Inflammatory macrophage (primary cell): ENCODE measurements at places on chromosomes 5 and 9.

GRCh38 chr9:2013743-2014475 is 1.2 kb upstream of the SMARCA2 start:
- DNase-seq = peak; percentile 47

DNA sequence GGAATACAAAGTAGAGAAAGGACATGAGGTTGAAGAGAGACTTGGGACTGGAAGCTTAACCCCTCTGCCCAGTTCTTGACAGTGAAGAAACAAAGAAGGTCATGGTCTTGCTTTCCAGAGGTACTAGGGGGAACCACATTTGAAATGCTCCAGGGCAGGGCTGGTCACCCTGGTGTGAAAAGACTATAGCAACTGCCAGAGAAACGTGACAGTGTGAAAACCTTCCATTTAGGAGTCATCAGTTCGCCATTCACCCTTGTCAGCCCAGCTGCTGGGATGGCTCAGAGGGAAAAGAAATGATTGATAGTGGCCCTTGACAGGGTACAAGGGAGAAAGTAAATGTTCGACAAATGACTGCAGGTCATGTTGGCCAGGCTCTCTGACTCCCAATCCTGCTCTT is 56.7 kb downstream of the MAT2B start:
- DNase-seq = no peak

- DNase-seq = no peak
Measured at GRCh38 chr5:150316320-150316719, 13.6 kb upstream of the ARSI start.

GRCh38 chr5:40429258-40430100 is 250.2 kb upstream of the PTGER4 start:
- DNase-seq = peak; percentile 76

GRCh38 chr9:135604437-135605237 is 34.7 kb downstream of the GLT6D1 start:
- no peak for DNase-seq

- no peak for DNase-seq
Measured at GRCh38 chr5:168128111-168128510, 163.3 kb upstream of the WWC1 start.

- no peak for DNase-seq
Measured at GRCh38 chr9:14062586-14063221, 251.2 kb downstream of the NFIB start.

DNA sequence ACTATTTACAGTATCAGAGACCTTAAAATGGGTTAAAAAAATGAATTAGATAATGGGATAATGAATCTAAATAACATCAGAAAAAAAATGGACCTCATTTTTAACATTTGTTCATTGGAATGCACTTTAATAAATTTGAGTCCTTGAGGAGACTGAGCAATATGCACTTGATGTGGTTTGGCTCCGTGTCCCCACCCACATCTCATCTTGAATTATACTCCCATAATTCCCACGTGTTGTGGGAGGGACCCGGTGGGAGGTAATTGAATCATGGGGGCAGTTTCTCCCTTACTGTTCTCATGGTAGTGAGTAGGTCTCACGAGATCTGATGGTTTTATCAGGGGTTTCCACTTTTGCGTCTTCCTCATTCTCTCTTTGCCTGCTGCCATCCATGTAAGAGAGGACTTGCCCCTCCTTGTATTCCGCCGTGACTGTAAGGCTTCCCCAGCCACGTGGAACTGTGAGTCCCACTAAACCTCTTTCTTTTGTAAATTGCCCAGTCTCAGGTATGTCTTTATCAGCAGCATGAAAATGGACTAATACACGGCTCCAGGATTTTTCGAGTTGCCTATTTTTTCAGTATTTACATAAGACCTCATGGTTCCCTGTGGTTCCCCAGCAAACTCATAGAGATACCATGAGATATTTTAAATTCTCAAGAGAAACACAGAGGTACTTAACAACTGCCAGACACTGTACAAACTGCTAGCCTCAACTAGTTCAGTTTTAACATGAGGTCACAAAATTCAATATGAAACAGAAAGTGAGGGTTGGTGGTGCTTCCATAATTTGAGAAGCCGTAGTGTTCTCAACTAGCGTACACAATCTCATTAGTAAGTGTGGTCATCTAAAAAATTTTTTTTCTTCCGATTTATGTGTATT is 128.3 kb downstream of the TLE1 start:
- DNase-seq = no peak

- DNase-seq = no peak
Measured at GRCh38 chr9:89679016-89679415, 74.2 kb downstream of the GADD45G start.

DNA sequence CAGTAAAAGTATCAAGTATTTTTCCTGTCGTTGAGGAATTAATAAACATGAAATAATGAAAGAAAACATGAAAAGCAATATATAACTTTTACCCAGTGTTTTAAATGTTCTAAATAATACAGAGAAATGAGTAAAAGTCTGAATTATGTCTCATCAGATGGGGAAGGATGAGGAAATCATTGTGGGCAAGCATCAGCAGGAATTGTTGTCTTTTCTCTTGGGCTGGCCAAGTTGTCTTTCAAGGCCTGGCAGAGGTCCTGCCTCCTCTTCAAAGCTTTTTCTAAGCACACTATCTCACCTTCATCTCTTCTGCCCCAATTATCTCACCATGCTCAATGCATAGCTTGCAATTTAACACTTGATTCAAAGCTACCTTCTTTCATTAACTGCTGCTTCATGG is 41.9 kb downstream of the MOCS2 start:
- no peak for DNase-seq

DNA sequence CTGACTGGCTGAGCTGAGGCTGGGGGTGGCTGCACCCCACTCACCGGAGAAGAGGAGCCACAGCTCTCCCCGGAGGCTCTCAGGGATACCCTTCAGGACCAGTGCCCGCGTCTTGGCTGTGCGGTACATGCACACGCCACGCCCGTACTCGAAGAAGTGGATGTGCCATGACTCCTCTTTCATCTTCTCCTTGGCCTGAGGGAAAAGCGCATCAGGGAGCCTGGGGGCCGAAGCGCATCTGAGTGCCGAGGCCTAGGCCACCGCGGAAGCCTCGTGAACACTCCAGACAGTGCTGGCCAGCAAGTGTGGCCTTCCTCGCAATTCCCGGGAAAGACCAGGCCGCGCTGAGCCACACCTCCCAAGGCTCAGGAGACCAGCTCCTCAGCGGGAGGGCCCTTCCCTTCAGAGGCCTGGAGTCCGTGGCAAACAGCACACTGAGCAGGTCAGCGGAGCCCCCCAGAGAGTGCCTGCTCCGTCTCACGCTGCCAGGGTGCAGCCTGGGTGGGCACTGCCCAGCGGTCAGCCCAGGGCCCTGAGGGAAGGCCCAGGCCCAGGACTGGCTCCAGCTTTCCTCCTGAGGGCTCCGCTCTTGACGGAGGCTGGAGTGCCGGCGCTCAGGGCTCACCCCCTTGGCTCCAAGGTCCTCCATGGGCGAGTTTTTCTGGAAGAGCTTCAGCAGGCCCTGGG is 20.5 kb upstream of the MRNIP start:
- DNase-seq = no peak

DNA sequence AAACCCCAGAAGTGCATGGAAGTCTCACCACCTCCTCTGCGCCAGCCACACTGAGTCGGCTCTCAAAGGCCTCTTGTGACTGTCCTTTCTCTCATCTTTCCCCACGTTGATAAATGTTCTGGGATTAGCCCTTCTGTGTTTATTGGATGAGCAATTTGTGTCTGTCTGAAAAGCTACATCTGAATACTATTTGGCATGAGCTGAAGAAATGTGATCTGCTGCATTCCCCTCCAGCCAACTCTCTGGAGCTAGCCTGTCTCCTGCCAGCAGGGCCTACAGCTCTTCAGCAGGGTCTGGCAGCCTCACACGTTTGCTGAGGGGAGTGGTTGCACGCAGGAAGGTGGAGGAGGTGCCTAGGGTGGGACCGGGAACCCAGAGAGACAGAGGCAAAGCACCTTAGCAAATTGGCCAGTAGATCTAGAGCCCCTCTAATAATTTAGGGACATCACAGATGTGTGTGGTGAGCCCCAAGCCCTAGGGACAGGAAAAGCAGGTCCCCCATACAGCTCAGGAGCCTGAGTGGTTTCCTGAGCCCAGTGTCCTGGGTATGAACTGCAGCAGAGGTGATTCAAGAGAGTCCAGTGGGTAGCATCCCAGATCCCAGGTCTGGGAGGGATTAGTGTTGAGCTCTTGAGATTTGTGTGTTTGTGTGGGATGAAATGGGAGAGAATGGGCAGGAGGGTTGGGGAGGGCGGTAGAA is 20.5 kb upstream of the B4GALT1 start:
- DNase-seq = no peak

DNA sequence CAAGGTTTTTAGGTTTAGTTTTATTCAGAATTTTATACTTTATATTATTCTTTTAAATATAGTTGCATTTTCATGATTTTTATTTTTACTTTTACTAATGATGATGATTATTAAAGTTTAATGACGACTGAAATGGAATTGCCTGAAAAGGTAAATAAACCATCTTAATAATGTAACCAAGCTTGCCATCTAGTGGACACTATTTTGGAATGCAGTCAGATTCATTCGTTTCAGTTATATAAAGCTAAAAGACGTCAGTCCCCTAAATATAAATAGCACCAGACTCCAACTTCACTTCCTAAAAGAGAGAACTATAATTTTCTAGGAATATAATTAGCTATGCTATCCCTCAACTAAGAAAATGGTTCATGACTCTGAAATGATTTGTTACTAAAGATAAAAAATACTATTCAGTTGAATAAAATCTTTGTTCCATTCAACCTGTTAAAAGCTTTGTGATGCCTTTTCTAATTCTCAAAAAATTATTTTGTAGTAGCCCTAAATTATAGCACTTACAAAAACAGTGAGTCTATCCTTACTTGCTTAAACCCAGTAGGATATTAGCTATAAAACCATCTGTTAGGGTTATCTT is 19.9 kb downstream of the ABITRAM start:
- DNase-seq = peak; percentile 63

DNA sequence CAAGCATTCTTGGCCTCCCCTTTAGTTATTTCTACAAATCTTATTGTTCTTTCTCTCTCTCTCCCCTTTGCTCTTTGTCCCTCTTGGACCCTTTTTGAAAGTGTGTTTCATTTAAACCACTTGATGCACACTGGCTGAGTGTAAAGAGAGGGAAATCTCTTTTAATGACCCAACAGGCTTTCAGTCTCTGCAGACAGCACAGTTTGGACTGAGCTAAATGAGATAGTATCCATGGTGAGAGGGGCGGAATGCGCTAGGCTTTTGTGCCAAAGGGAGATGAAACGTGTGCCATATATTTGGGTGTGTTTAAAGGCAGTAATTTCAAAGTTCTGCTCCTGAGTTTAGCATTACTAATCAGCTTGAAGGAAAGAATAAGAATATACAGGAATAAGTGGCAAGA is 184.9 kb downstream of the PCSK1 start:
- no peak for DNase-seq
